ENCODE measurements at places on chromosomes 7 and 10.

DNA sequence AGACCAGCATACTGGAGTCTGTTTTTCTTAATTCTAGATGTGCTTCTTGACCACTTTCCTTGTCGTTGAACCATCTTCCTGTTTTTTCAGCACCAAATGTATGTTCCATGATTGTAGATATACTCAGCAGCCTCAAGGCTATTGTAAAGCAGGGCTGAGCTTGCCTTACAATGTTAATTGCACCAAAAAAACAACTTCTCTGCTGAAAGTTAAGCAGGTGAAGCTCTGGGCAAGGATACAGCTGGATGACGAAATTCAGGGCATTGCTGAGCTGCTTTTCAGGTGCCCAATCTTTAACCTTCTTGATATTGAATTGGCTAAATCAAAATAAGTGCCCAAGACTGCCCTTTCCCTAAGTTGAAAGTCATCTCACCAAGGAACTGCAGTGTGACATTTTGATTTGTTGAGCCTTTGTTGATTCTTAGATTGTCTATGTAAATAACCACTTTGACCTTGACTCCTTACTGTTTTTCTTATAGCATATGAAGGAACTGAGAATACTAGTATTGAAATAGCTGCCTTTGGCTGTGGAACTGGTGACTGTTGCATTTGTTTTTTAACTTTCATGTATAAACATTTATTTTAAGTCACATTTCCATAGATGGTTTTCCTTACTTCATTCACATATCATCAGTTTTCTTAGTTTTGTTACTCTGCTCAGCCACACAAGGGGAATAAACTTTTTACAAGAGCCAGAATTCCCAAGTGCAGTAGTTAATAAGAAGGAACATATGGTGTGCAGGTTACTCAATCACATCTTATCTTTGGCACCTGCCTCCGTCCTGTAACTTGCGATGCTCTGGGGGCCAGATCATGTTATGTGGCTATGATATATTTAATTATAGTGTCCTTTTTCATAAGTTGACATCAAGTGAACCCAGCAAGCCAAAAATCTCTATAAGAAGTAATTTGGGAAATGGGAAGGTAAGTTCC is 3.1 kb downstream of the AHCYL2 start:
- H3K4me1 ChIP-seq, result peaks cover 20% of the 10 kb centered on the region
- H3K4me3 ChIP-seq, result no peak overlapping the region
- H3K36me3 ChIP-seq, result no peaks in the 10 kb centered on the region
- H3K27me3 ChIP-seq, result no peaks in the 10 kb centered on the region
- H3K27ac ChIP-seq, result no peak overlapping the region
- no peak for DNase-seq

- no peaks in the 10 kb centered on the region for H3K4me1 ChIP-seq
- H3K4me3 ChIP-seq, result no peak overlapping the region
- H3K36me3 ChIP-seq, result no peaks in the 10 kb centered on the region
- DNase-seq, result no peak
Observed at GRCh38 chr10:650441-650851, 39.0 kb downstream of the DIP2C start.

DNA sequence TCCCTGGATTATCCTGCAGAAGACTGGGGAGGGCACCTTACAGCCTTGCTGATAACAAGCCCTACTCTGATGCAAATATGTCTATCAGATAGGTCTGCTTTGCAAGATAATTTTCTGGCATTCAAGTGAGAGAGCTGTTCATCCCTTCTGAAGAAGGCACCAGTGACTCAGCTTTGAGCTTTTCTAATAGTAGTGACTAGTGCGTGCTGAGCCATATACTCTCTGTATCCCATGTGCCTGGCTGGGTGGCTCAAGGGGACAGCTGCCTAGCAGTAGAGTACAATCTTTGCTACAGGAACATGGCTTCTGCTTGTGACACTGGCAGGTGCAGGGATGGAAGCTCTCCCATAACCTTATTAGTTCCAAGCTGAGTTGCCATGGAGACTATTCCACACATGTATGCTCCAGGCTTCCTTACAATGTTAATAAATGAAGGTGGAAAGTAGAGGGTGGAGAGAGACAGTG is 35.0 kb upstream of the ABCB4 start:
- DNase-seq, result no peak
- no peaks in the 10 kb centered on the region for H3K27me3 ChIP-seq
- no peaks in the 10 kb centered on the region for H3K4me1 ChIP-seq
- no peak overlapping the region for H3K27ac ChIP-seq
- no peak overlapping the region for H3K4me3 ChIP-seq

- H3K4me3 ChIP-seq, result no peak overlapping the region
- no peak for DNase-seq
- H3K27ac ChIP-seq, result no peak overlapping the region
- H3K4me1 ChIP-seq, result no peaks in the 10 kb centered on the region
- H3K27me3 ChIP-seq, result no peaks in the 10 kb centered on the region
- no peaks in the 10 kb centered on the region for H3K36me3 ChIP-seq
Observed at GRCh38 chr7:95577137-95577536, 19.2 kb downstream of the PDK4 start.

- no peak overlapping the region for H3K4me3 ChIP-seq
- H3K27me3 ChIP-seq, result no peaks in the 10 kb centered on the region
- H3K27ac ChIP-seq, result no peak overlapping the region
- no peaks in the 10 kb centered on the region for H3K4me1 ChIP-seq
Observed at GRCh38 chr10:129653861-129654260, 186.8 kb downstream of the MGMT start.

GRCh38 chr10:119340893-119341458 is 133.6 kb downstream of the GRK5 start:
- H3K4me3 ChIP-seq, result no peak overlapping the region
- H3K27me3 ChIP-seq, result no peaks in the 10 kb centered on the region
- no peak overlapping the region for H3K27ac ChIP-seq
- peaks cover 8% of the 10 kb centered on the region for H3K4me1 ChIP-seq

DNA sequence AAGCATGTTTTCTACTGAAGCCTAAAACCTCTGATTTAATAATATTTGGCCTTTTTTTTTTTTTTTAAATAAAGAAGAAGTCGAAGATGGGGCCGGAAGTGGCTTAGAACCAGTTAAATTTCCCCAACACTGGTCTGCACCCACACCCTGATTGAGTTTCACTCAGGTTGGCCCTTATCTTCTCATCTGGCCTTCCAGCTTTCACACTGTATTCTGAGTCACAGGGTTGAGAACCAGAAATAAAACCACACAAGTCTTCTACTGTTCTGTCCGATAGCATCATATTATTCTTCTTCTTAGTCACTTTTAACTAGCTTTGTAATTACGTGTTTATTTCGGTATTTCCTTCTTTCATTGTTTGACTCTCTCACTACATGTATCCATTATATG is 9.9 kb downstream of the ZNF365 start:
- H3K36me3 ChIP-seq, result no peaks in the 10 kb centered on the region
- H3K27ac ChIP-seq, result peak overlapping the region; percentile 55
- H3K4me3 ChIP-seq, result no peak overlapping the region
- H3K27me3 ChIP-seq, result no peaks in the 10 kb centered on the region
- H3K4me1 ChIP-seq, result no peaks in the 10 kb centered on the region

Data from T-cell (primary cell).